ENCODE measurements at places on chromosomes 1 and 21. TPM values are rescaled to one million over a fixed set of nuclear protein-coding genes. Genes with fewer than 3 reads are reported as not detected.

AVPR1B gene
- total RNA-seq: not detected

DR1 gene
- 102 TPM for total RNA-seq

HRNR gene
- total RNA-seq: not detected

TTLL10 gene
- total RNA-seq: not detected

OR2T1 gene
- not detected for total RNA-seq

RBM11 gene
- total RNA-seq: 1.2 TPM

TRIM17 gene
- total RNA-seq: 3.2 TPM

CBR1 gene
- 42.6 TPM for total RNA-seq

PALMD gene
- total RNA-seq: not detected

AIRE gene
- total RNA-seq: not detected

CNR2 gene
- total RNA-seq: 0.04 TPM
